Ammon's horn (tissue), 1 donor: ENCODE measurements at places on chromosomes 1 and 21.

DNA sequence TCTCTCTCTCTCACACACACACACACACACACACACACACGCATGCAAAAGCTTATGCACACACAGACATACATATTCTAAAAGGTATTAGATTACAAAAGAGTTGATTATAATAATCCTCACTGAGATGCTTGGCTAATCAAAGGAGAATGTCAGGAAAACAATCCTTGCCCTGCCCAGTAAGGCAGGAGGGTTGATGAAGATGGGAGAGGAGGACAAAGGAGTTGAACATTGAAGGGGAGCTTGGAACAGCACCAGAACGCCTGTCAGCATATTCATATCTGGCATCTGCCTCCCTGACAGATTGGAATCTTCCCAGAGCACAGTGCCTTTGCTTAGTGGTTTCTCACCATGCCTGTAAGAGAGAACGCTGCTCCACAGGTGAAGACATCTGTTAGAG lies 68.6 kb upstream of the PALMD start:
- no peak for DNase-seq

GRCh38 chr1:228366062-228366865 lies 40.4 kb downstream of the TRIM11 start:
- DNase-seq = no peak

DNA sequence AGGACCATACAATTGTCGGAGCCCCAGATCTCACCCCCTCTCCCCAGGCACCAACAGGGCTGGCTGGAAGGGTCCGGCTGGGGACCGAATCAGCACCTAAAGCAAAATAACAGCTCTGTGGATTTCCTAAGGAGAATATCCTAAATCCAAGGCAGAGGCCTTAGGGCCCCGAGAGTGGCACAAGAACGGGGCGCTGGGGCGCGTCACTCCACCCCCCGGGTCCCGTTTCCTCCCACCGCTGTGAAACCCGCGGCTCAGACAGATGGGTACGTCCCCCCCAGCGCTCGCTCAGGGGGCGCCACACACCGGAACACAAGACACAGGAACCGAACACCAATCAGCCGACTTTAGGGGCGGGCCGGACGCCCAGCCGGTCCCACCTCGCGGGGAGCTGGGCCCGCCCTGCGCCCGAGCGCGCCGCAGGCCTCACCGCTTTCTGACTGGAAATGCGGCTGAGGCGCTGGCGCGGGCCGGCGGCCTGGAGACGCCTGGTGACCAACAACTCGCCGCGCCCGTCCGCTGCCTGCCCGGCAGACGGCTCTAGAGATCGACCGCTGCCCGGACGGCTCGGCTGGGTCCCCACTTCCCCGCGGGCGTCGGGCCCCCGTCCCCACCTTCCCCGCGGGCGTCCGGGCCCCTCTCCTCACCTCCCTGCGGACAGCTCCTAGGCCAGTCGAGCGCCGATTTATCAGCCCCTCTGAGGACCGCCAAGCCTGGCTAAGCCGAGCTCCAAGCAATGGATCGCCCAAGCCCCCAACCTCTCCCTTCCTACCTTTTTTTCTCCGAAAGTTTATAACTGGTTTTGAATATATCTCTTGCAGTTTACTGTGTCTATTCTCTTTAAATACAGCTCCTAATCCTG lies at the start of gene HFM1:
TSS of gene HFM1 (minus strand) at position 687 of the 862 bp plus-strand sequence. CDS start 3,755 bp downstream, outside the sequence.
- peak; percentile 82 for DNase-seq

DNA sequence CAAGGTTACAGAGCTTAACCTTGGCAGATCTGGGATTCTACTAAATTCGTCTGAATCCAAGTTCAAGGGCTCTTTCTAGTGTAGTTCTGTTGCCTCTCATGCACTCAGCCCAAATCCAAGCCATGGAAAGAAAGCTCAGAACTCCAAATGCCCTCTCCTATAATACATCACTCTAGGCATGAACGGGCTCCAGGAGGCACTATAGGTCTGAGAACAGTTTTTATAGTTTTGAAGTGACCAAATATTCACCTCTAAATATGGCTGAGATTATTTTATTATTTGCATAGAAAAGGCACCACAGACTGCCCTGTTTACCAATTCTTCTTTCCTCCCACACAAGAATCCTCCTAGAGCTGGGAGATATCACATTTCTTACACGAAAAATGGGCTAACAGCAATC lies 327.9 kb upstream of the BEND5 start:
- no peak for DNase-seq

DNA sequence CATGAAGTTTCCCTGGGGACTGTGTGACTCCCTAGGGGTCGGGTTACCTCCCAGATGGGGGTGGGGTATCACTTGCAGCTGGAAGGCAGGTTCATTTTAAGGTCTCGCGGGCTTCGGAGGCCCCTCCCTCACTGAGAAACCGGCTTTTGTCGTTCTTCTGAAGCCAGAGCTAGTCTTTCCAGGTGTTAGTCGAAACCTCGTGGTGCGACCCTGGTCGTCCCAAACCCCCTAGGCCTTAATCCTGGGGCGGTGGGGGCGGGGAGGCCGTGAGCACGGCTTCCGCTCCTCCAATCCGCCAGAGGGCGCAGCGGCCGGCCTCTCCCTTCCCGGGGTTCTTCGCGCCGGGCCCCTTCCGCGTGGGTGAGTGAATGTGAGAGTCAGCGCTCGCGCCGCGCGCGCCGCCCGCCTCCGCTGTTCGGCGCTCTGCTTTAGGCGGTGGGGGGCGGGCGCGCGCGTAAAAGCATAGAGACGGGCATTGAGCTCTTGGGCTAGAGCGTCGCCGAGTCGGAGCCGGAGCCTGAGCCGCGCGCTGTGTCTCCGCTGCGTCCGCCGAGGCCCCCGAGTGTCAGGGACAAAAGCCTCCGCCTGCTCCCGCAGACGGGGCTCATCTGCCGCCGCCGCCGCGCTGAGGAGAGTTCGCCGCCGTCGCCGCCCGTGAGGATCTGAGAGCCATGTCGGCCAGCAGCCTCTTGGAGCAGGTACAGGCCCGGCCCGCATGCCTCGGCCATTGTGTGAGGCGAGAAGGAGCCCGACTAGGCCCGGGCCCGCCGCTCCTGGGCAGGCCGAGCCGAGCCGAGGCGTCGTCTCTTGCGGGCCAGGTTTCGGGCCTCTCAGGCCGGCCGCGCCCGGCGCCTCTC lies at the start of gene YTHDF2:
TSS of gene YTHDF2 (plus strand) at position 491 of the 857 bp plus-strand sequence. CDS start at position 672, 181 bp downstream.
- peak; percentile 95 for DNase-seq

DNA sequence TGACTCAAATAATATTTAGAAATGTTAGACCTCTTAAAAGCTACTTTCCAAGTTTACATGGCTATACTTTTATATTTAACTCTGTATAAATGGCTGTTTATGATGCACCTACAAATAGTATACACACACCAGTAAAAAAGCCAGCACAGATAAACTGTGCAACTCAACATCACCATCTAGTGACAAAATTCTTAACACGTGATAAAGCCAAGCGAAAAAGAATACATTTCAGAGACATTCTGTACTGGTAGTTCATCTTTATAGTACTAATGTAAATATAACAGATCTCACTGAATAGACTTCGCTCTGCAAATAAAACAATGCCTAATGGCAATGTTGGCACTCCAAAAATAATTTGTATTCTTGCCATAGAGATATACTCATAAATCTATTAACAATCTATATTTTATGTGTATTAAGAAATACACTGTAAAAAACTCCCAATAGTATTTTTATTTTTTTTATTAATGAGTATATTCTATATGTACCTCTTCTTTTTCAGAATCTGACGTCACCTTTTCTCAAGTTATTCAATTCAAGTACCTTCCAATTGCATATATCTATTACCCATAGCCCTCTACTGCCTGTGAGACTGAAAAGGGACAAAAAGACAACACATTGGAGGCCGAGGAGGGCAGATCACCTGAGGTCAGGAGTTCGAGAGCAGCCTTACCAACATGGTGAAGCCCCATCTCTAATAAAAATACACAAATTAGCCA lies 100.2 kb downstream of the DPYD start:
- no peak for DNase-seq

DNA sequence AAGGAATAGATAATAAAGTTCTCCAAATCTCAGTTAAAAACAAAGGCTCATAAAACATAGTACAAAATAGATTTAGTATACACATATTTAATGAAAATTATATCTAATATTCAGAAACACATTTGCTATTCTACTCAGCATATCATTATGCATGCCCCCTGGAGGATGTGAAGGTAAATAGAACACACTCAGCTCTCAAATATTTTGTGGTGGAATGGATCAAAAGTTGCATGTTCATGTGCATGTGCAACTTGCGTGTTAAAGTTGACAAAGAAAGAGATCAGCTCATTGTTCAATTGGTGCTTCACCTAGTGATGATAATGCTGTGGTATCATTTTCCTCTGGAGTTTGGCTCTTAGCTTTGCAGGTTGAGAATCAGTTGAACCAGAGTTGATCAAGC lies 4.9 kb upstream of the ZNF644 start:
- no peak for DNase-seq

- peak; percentile 92 for DNase-seq
Observed at GRCh38 chr1:109298666-109299557, 7.9 kb downstream of the MYBPHL start.

- DNase-seq = no peak
Observed at GRCh38 chr1:81430236-81430938, 370.3 kb upstream of the ADGRL2 start.

DNA sequence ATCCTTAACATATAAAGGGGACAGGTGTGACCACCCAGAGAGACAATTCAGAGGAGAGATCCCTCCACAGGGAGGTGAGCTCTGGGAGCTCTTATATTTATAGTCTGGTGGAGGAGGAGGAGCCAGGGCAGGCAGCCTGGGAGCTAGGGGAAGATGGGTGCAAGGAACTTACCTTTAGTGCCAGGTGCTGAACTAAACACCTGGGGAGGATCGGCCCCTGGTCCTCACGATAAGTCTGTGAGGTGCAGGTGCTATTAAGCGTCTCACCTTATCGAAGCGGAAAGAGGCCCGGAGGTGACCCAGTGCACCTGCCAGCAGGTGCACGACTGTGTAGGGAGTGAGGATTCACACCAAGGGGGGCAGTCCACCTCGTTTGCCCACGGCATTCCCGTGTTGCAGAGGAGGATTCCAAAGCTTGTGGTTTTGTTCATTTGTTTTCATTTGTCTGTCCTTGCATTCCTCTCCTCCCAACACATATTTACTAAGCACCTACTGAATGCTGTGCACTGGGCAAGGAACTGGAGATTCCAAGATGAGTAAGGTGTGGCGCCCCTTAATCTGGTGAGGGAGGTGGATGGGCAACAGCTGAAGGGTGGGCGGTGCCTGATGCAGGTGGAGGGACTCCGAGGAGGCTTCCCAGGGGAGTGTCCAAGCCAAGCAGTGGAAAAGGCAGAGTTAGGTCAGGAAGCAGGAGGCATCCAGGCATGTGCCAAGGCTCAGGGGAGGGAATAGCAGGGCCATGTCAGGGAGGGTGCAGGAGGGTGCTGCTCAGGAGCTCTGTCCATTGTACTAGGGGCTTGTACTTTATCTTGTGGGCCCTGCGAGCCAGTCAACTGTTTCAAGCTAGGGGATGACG lies 11.5 kb downstream of the ARHGEF10L start:
- DNase-seq = no peak

GRCh38 chr1:11938722-11939526 lies 4.4 kb downstream of the PLOD1 start:
- DNase-seq = no peak

DNA sequence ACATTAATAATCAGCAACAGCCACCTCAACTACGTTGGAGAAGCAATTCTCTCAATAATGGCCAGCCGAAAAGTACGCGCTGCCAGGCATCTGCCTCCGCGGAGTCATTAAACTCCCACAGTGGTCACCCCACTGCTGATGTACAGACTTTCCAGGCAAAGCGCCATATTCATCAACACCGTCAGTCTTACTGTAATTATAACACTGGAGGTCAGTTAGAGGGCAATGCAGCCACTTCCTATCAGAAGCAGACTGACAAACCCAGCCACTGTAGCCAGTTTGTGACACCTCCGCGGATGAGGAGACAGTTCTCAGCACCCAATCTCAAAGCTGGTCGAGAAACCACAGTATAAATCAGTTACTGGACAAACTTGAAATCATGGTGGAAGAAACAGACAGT lies 93.9 kb downstream of the KIF1B start:
- DNase-seq = no peak

GRCh38 chr1:97926017-97926708 lies 5.3 kb upstream of the DPYD start:
- no peak for DNase-seq

GRCh38 chr1:92960395-92961130 lies 699 bp downstream of the DIPK1A start:
- peak; percentile 95 for DNase-seq

DNA sequence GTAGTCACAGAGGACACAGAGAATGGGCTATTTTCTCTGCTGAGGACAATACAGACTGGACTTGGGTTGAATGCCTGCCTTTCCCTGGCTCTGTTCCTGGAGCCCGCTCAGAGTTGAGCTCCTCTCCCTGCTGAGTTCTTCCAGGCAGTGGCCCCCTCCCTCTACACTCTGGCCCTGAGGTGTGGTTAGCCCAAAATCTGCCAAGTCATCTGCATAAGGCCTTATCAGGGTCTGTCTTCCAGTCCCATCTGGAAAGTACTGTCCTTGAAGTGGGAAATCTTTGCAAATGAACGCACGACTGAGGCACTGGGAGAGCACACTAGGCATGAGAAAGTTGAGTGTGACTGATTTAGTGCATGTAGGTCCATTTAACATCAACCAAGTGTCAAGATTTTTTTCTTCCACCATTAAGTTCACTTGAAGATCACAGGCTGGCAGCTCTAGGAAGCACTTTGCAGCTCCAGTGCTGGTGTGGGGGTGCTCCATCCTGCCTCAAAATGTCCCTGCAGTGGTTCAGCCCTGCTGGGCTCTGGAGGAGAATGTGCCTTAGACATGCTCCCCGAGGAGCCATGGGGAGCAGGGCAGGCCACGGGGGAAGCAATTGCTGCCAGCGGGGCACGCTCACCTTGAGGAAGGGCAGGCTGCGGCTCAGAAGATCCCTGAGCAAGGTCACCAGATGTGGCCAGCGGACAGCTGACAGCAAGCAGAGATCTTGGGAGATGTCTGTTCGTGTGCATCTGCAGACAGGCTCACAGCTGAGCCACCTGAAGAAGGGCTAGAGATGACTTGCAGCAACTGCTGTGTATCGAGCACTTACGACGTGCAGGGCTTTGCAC lies 41.5 kb downstream of the IER5 start:
- DNase-seq = peak; percentile 54

- DNase-seq = no peak
Observed at GRCh38 chr21:45078877-45079281, 4.5 kb downstream of the ADARB1 start.

GRCh38 chr1:46615735-46616134 lies 876 bp downstream of the MOB3C start:
- DNase-seq = no peak

DNA sequence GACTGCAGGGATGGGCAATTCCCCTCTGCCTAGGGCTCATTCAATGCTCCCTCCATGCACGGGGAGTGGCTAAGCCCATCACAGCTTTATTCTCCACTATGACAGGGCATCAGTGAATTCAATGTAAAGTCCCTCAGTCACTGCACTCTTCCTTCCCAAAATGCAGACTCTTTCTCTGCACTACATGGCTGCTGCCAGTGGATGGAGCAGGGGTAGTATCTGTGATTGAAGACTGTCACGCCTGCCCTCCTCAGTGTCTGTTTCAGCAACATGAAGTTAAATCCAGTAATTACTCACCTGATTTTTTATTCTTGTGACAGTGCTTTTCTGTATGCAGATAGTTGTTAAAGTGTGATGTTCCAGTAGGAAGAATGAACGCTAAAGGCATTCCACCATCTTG lies 1323.2 kb downstream of the AMY1C start:
- DNase-seq = no peak
